Iris pigment epithelial cell (primary cell): ENCODE measurements at places on chromosomes 12 and 14.

DNA sequence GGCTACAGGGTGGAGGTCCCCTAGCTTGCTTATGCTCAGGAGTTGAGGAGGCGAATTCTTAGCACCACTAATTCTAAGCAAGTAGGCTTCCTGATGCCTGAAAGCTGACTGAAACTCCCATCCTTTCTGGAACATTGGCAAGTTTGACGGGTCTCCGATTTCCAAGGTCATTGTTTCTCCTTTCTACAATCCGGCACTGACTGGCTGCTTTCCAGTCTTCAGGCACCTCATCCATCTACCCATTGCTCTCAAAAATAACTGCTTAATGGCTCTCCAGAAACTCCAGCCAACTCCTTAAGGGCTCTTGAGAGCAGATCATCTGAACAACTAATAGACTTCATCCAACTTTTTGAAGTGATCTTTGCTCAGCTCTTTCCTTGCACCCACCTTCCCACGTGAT lies 13.3 kb downstream of the REM2 start:
- no peak for DNase-seq

DNA sequence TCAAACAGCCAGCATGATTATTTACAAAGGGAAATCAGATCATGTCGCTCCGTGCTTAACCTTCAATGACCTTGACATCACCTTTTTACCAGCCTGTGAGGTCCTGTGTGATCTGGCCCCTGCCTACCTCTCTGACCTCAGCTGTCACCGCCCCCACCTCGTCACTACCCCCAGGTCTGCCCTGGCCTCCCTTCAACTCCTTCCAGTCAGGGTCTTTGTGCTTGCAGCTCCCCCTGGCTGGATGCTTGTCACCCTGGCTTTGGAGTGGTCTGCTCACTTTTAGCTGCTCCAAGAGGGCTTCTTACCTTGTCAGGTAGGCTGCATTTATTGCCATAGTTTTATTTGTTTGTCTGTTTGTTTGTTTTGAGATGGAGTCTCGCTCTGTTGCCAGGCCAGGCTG lies 8.2 kb upstream of the MAX start:
- DNase-seq = no peak

GRCh38 chr12:53414756-53415417 lies 8.8 kb upstream of the AMHR2 start:
- DNase-seq = peak; percentile 25

GRCh38 chr12:127928615-127929571 lies 338.1 kb upstream of the TMEM132C start:
- peak; percentile 73 for DNase-seq
